ENCODE measurements at places on chromosomes 1 and 21.

- DNase-seq: no peak
Measured at GRCh38 chr1:21898326-21899200, 38.5 kb downstream of the HSPG2 start.

- DNase-seq: no peak
Measured at GRCh38 chr1:28887419-28887834, 26.9 kb upstream of the EPB41 start.

DNA sequence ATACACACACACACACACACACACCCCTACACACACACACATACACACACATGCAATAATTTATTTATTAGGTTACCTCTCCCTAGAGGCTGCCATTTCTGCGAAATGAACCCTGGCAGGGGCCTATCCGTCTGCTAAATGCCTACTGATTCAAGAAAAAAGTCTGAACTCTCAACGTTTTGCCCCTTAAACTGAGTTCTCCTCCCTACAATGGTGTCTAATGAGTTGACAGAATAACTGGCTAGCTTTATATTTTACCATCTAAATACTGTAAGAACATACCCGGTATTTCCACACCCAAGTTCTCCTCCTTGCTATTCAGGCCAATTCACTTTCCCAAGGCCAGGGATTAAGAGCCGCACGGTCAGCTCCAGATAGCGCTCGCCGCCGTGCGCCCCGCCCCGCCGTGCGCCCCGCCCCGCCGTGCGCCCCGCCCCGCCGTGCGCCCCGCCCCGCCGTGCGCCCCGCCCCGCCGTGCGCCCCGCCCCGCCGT, 339 bp upstream of the RNPC3 start:
- no peak for DNase-seq

- no peak for DNase-seq
Measured at GRCh38 chr1:206748348-206749030, 22.1 kb upstream of the IL19 start.

GRCh38 chr1:12157366-12158231, 9.2 kb upstream of the TNFRSF1B start:
- no peak for DNase-seq

All from coronary artery (tissue), 2 donors.